Activated naive CD8-positive, alpha-beta T cell treated with anti-CD3 and anti-CD28 coated beads, Interleukin-2, amount 10 ng/mL, durations not matched to agents 7 days and 5 days (primary cell): ENCODE measurements at places on chromosomes 2 and 18. TPM values are rescaled to one million over a fixed set of nuclear protein-coding genes. Genes with fewer than 3 reads are reported as not detected.

DNA sequence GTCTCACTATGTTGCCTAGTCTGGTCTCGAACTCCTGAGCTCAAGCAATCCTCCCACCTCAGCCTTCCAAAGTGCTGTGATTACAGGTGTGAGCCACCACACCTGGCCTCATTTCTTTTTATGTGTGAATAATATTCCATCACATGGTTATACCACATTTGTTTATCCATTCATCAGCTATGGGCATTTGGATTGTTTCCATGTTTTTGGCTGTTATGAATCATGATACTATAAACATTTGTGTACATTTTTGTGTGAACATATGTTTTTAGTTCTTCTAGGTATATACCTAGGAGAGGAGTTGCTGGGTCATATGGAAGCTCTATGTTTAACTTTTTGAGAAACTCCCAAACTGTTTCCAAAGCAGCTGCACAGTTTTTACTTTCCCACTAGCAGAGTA, 24.4 kb downstream of the PKP4 start:
- DNase-seq, result no peak
- H3K4me1 ChIP-seq, result peaks cover 16% of the 10 kb centered on the region
- H3K27ac ChIP-seq, result no peak overlapping the region
- H3K36me3 ChIP-seq, result peaks cover 10% of the 10 kb centered on the region
- no peak overlapping the region for H3K4me3 ChIP-seq
- no peaks in the 10 kb centered on the region for H3K27me3 ChIP-seq

The SAG gene
- 0.45 TPM for total RNA-seq

The CAPN13 gene
- not detected for total RNA-seq

GRCh38 chr2:24771764-24772586, 21.2 kb downstream of the PTRHD1 start:
- DNase-seq, result no peak
- H3K27me3 ChIP-seq, result peaks cover 8% of the 10 kb centered on the region
- H3K36me3 ChIP-seq, result peaks cover 9% of the 10 kb centered on the region
- H3K4me3 ChIP-seq, result no peak overlapping the region
- peaks cover 3% of the 10 kb centered on the region for H3K4me1 ChIP-seq

DNA sequence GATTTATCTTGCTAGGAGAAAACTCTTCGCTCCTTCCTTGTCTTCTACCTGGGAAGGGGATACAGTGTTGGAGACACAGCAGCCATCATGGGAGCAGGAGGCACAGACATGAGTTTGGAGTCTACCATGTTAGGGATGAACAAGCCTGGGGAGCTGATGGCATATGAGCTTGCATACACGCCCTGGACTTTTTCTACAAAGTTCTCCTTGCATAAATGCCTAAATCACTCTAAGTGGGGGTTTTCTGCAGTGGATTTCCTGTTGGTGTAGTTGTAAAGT, 3.6 kb upstream of the HS1BP3 start:
- H3K27ac ChIP-seq, result no peak overlapping the region
- H3K4me3 ChIP-seq, result no peak overlapping the region
- DNase-seq, result no peak

GRCh38 chr18:24991141-24992060, 360.6 kb downstream of the ZNF521 start:
- H3K36me3 ChIP-seq, result no peaks in the 10 kb centered on the region
- no peak overlapping the region for H3K4me3 ChIP-seq

GRCh38 chr2:168482269-168482668, 26.2 kb downstream of the CERS6 start:
- no peak overlapping the region for H3K4me3 ChIP-seq
- H3K4me1 ChIP-seq, result peaks cover 3% of the 10 kb centered on the region
- H3K27me3 ChIP-seq, result no peaks in the 10 kb centered on the region

DNA sequence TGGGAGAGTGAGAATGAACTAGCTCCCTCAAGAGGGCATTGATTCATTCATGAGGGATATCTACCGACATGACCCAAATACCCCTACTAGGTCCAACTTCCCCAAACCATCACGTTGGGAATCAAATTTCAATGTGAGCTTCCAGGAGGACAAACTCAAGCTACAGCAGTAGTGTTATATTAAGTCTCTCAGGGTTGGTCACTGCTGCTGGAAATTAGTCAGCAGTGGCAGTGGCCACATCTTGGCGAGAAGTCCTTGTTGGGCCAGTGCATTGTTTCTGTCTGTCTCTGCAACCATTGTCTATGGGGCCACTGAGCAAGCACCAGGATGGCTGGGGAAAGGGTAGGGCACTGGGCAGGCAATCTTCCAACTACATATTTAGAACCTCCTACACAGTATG, 47.5 kb downstream of the THUMPD2 start:
- no peaks in the 10 kb centered on the region for H3K27me3 ChIP-seq
- H3K36me3 ChIP-seq, result peaks cover 25% of the 10 kb centered on the region
- no peak overlapping the region for H3K27ac ChIP-seq
- DNase-seq, result no peak

The IL37 gene
- not detected for total RNA-seq

GRCh38 chr18:23317975-23318675, 135.0 kb upstream of the RIOK3 start:
- H3K27ac ChIP-seq, result no peak overlapping the region
- H3K27me3 ChIP-seq, result no peaks in the 10 kb centered on the region
- no peak for DNase-seq
- peaks cover 15% of the 10 kb centered on the region for H3K36me3 ChIP-seq
- no peak overlapping the region for H3K4me3 ChIP-seq

The GPC1 gene
- total RNA-seq, result 4.7 TPM

GRCh38 chr2:28492282-28492681, 3.6 kb upstream of the PLB1 start:
- peaks cover 8% of the 10 kb centered on the region for H3K27me3 ChIP-seq
- no peak overlapping the region for H3K4me3 ChIP-seq
- no peaks in the 10 kb centered on the region for H3K36me3 ChIP-seq
- DNase-seq, result no peak

DNA sequence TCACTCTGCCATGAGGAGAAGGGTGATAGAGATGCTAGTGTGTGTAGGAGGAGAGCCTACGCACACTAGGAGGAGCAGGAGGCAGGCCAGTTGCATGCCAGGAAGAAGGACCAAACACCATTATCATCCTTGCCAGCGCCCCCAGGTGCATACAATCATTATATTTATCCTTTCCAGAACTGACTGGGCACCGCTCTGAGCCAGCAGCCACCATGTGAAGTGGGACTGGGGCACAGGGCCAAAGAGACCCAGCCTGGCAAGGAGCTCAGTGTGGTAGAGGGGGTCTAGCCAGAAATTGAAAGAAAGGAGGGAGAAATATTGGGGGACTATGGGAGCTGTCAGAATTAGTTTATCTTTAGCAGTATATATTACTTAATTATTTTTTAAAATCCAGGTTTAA, 8.3 kb upstream of the GPR148 start:
- H3K4me1 ChIP-seq, result no peaks in the 10 kb centered on the region
- no peak overlapping the region for H3K4me3 ChIP-seq
- peaks cover 6% of the 10 kb centered on the region for H3K27me3 ChIP-seq
- H3K36me3 ChIP-seq, result no peaks in the 10 kb centered on the region

The CERKL gene
- not detected for total RNA-seq

- DNase-seq, result no peak
- H3K27me3 ChIP-seq, result no peaks in the 10 kb centered on the region
- no peaks in the 10 kb centered on the region for H3K36me3 ChIP-seq
- no peak overlapping the region for H3K4me3 ChIP-seq
- no peak overlapping the region for H3K27ac ChIP-seq
- no peaks in the 10 kb centered on the region for H3K4me1 ChIP-seq
Observed at GRCh38 chr18:56302156-56302555, 336.2 kb downstream of the TXNL1 start.

The FEV gene
- not detected for total RNA-seq

The LOXL3 gene
- 0.42 TPM for total RNA-seq

DNA sequence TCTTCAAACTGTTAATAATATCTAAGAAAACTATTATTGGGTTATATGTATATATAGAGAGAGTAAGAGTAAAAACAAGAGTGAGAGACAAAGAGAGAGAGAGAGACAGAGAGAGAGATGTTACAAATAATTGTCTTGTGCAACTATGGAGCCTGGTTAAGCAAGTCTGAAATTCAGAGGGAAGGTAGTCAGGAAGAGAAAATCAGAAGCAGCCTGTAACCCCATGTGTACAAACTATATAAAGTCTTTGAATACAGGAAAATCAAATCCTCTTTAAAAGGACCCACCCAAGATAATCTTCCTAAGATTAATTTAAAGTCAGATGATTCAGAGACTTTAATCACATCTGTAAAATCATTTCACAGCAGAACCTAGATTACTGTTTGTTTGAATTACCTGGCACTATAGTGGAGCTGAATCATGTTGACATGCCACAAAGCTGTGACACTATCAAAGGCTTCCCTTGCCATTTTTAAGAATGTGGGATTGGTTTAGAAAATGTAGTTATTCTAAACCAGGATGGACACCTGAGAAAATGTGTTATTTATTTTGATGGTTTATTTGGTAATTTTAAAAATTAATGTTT, 301.7 kb upstream of the FSIP2 start:
- H3K4me3 ChIP-seq, result no peak overlapping the region
- H3K27me3 ChIP-seq, result no peaks in the 10 kb centered on the region
- no peak for DNase-seq
- no peaks in the 10 kb centered on the region for H3K36me3 ChIP-seq

The IL36A gene
- not detected for total RNA-seq

DNA sequence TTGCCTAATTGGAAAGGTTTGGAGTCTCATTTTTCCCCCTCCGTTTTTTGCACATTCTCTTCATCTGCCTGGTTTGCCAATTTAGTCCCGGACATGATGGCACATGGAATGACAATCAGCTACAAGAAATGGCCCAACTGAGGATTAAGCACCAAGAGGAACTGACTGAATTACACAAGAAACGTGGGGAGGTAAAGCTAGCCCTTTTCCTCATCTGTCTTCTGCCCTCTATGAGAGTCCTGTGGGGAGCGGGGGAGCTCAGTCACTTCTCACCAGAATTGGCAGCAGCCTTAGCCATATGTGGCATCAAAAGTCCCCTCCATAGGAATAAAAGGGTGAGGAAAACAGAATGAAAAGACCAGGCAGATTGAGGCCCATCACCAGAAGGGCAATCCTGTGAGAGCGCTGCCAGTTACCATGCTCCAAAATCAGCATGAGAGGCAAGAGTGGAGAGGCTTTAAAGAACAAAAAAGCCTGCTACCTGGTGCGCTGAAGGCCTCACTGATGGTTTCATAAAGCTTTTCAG, 11.6 kb downstream of the ATG16L1 start:
- no peak overlapping the region for H3K4me3 ChIP-seq
- no peaks in the 10 kb centered on the region for H3K27me3 ChIP-seq
- H3K27ac ChIP-seq, result peak overlapping the region; percentile 67
- H3K4me1 ChIP-seq, result peaks cover 60% of the 10 kb centered on the region
- DNase-seq, result no peak

The MBP gene
- total RNA-seq, result 148 TPM

The DSC2 gene
- total RNA-seq, result not detected

GRCh38 chr2:202847693-202848524, 23.7 kb downstream of the ICA1L start:
- peaks cover 2% of the 10 kb centered on the region for H3K36me3 ChIP-seq
- H3K27me3 ChIP-seq, result no peaks in the 10 kb centered on the region
- DNase-seq, result no peak
- H3K4me3 ChIP-seq, result no peak overlapping the region
- H3K4me1 ChIP-seq, result peaks cover 4% of the 10 kb centered on the region
- H3K27ac ChIP-seq, result no peak overlapping the region

DNA sequence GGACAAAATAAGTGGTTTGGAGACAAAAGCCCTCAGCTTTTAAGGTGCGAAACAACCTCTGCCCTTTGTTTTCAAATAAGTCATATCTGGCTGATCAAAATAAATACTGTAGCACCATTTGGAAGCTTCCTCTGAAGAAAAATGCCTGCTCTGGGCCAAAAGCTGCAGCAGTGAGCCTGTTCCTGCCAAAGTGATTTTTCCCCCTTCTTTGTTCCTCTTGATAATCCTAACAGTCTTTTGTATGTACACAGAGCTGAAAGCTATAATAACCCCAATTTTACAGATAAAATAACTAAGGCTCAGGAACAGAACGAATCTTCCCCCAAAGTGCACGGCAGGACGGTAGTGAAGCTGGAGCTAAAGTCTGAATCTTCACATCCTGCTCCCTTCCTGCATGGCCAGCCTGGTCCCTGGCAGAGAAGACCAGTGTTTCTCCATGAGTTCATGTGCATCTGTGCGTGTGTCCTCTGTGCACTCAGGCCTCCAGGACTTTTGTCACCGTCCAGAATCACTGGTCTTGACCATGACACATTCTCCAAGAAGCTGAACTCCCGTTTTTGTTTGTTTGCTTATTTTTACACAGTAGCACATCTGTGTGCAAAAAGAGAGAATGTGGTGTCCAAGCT, 2114.1 kb upstream of the PIK3C3 start:
- H3K4me1 ChIP-seq, result no peaks in the 10 kb centered on the region
- H3K27me3 ChIP-seq, result peaks cover 23% of the 10 kb centered on the region
- no peak overlapping the region for H3K4me3 ChIP-seq
- no peaks in the 10 kb centered on the region for H3K36me3 ChIP-seq

DNA sequence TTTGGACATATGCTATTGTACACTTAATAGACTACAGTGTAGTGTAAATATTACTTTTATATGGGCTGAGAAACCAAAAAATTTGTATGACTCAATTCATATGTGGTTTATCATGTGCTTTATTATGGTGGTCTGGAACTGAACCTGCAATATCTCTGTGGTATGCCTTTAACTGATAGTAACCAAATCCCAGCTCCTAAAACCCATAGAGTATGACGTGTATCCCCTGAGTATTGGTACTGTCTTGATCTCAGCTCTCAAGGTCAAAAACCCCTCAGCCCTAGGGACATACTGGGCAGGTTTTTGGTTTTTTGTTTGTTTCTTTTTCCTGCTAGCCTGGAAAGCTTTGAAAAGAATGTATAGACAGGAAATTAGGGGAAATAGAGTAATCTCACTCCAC, 42.2 kb upstream of the ARHGAP15 start:
- H3K27me3 ChIP-seq, result no peaks in the 10 kb centered on the region
- H3K4me1 ChIP-seq, result peaks cover 16% of the 10 kb centered on the region

The TXNDC9 gene
- total RNA-seq, result 32.2 TPM

The VAMP8 gene
- 128 TPM for total RNA-seq

- DNase-seq, result peak; percentile 13
- H3K27me3 ChIP-seq, result no peaks in the 10 kb centered on the region
- no peak overlapping the region for H3K4me3 ChIP-seq
- no peaks in the 10 kb centered on the region for H3K4me1 ChIP-seq
Observed at GRCh38 chr2:72994991-72995380, 76.5 kb downstream of the SFXN5 start.

DNA sequence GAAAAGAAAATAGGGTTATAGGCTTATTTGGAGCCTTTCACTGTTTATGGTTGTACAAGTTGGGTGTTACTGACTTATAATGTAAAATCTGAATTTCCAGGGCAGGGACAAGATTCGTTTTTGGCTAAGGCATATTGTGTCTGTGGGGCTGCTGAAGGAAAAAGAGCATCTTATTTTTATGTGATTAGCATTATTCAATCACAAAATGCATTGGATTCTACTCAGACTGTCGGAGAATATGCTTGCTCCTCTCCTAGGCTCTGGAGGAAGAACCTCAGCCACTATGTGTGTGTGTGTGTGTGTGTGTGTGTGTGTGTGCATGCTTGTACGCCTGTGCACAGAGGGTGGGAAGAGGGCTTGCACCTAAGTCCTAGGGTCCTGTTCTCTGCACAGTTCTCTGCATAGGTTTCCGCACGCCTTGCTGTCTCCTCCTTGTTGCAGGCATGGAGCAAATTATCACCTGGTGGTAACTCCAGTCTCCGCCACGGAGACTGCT, 44.3 kb downstream of the AGAP1 start:
- H3K27ac ChIP-seq, result no peak overlapping the region
- no peak overlapping the region for H3K4me3 ChIP-seq
- no peaks in the 10 kb centered on the region for H3K36me3 ChIP-seq
- H3K4me1 ChIP-seq, result no peaks in the 10 kb centered on the region
